Activated CD8-positive, alpha-beta memory T cell treated with anti-CD3 and anti-CD28 coated beads, Interleukin-2, amount 10 ng/mL, durations not matched to agents 7 days and 5 days (primary cell): ENCODE measurements at places on chromosomes 3 and 15. TPM values are rescaled to one million over a fixed set of nuclear protein-coding genes. Genes with fewer than 3 reads are reported as not detected.

Gene ANKRD63
- total RNA-seq: not detected

Gene NMB
- 1.8 TPM for total RNA-seq

Gene TP63
- 1.1 TPM for total RNA-seq

Gene KNG1
- total RNA-seq: not detected

Gene C15orf62
- total RNA-seq: 0.82 TPM

Gene ECE2
- not detected for total RNA-seq

Gene TBL1XR1
- total RNA-seq: 214 TPM

Gene RPUSD3
- 61.7 TPM for total RNA-seq

Gene ARHGEF3
- 94.0 TPM for total RNA-seq

- no peak for DNase-seq
Measured at GRCh38 chr3:38763569-38763968, 52.4 kb downstream of the SCN10A start.

- no peak for DNase-seq
Measured at GRCh38 chr3:98501270-98501669, 3.8 kb downstream of the OR5K2 start.

DNA sequence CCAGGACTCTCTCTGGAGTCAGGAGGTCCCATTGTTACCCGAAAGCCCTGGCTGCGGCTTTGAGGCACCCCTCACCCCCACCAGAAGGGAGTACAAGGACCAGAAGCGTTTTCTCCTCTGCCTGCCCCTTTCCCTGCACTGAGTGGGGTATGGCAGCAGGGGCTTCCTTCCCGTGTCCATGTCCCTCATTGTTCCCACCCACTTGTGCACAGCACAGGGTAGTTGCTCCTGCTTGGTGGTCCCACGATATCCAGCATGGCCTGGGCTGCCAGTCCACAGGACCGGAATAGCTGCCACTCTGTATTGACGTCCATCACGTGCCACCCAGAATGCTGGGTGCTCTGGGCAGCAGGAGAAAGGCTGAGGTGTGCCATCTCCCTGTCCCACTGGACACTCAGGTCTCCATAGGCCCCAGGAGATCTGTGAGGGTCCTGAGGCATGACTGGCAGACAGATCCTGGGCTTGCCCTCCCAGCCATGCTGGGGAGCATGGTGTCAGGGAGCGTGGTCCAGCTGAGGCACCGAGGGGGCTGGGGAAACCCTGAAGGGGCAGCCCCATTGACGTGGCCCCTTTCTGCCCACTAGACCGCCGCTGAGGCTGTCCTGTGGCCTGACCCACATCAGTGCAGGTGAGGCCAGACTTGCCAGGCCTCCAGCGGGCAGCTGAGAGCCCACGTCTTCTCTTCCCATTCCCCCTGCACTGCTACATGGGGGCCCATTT is 45.3 kb upstream of the SEC22A start:
- DNase-seq: peak; percentile 32

GRCh38 chr3:100252001-100252400 is 8.8 kb upstream of the TBC1D23 start:
- no peak for DNase-seq

- peak; percentile 56 for DNase-seq
Measured at GRCh38 chr15:98421419-98422129, 226.8 kb upstream of the IGF1R start.

DNA sequence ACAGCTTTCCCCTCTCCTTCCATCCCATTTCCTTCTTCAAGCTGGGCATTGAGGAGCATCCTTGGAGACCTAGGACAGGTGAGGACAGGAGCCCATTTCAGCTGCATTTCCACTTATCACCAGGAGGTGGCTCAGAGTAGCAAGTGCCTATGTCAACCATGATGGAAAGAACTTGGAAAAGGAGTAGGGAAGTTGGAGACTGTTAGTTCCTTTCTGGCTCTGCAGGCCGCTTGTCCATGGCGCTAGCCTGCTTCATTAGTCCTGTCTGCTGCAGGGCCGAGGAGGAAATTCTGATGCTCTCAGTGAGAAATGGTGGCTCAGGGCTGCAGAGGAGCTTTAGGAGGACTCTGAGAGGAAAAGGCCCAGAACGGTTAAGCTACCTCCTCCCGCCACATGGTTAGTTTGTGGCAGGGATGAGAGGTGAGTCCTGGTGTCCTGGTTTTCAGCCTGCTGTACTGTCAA is 7.0 kb upstream of the CD276 start:
- peak; percentile 56 for DNase-seq

DNA sequence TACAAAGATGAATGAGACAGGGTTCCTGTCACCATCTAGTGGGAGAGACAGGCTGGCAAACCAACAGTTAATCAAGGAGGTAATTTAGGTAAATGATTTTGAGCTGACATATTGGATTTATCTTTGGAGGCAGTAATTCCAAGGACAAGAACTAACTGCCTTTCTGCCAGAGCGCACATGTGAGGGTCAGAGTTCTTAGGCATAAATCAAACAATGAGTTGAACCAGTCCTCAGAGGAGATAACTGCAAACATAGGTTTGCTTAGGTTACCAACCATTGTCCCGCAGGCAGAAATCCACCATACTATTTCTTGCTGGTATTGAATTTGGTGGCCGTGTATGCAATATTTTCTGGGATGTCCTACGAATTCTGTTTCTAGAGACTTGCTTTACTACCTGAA is 14.2 kb upstream of the PPP1R2 start:
- DNase-seq: no peak

DNA sequence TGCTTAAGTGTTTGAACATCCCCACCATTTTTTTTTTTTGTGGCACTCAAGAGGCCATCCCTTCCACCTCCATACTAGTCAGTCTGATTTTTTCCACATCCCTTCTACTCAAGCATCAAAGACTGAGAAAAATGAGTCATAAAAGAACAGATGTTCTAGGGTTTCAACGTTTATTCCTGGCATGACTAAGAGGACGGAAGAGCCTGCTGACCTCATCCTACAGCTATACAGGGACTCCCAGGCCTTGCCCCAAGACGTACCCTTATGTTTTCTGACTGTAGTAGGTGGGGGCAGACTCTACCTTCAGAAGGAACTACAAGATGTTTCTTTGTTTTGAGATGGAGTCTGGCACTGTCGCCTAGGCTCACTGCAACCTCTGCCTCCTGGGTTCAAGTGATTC is 3.3 kb upstream of the ITPKA start:
- peak; percentile 67 for DNase-seq

DNA sequence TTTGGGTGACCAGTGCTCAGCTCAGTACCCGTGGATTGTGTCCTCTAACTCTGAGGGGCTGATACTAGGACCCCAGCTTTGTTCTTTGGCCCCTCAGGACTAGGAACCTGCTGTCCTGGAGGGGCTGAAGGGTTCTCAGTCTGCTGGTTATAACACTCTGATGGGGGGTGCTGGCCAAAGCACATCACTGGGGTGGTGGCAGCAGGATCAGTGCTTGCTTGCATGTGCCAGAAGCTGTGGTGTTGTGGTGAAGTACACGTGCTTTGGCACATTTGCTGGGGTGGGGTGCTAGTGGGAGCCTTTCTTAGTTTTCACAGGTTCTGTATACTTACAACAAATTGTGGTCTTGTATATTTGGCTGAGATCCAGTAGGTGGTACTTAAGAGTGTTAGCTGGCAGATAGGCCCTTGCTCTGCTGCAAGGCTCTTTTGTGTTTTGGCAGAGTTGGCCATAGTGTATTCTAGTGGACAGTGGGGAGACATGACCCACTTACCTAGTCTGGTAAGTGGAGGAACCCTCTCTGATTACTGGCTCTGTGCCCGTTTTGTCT is 344.3 kb downstream of the EDEM1 start:
- DNase-seq: no peak

GRCh38 chr15:45458746-45459403 is 63.7 kb downstream of the SLC30A4 start:
- DNase-seq: peak; percentile 86

- no peak for DNase-seq
Measured at GRCh38 chr15:29945943-29946596, 123.8 kb upstream of the TJP1 start.
